Fibroblast of skin of right quadriceps (primary cell): ENCODE measurements at places on chromosomes 3 and 15.

DNA sequence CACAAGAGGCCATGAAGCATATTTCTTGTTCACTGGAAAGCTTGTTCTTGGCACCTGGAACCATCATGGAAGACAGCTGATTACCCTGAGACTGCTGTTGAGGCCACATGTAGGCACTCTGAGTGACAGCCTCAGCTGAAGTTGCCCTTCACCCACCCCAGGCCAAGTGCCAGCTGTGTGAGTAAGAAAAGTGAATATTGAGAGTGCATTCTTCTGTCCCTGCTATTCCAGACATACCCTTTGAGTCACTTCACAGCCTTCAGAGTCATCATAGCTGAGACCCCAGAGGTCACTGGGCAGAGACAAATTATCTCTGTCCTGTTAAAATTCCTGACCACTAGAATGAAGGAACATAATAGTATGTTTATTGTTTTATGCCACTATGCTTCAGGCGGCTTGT lies 79.6 kb downstream of the NFKBIZ start:
- DNase-seq = peak; percentile 60

DNA sequence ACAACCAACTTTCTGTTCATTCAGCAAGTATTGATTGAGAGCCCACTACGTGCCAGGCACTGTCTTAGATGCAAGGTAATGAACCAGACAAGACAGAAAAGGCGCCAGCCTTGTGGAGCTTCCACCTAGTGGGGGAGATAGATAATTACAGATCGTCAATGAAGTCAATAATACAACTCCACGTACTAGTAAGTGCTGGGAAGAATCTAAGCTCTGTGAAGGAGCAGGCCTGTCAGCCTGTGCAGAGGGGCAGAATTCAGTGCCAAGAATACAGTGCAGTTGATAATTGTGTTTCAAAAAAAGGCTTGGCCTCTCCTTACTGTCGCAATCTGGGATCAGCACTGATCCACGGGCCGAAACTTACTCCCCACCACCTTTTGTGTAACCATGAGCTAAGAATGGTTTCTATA lies 186.3 kb downstream of the FEZF2 start:
- DNase-seq = peak; percentile 21

DNA sequence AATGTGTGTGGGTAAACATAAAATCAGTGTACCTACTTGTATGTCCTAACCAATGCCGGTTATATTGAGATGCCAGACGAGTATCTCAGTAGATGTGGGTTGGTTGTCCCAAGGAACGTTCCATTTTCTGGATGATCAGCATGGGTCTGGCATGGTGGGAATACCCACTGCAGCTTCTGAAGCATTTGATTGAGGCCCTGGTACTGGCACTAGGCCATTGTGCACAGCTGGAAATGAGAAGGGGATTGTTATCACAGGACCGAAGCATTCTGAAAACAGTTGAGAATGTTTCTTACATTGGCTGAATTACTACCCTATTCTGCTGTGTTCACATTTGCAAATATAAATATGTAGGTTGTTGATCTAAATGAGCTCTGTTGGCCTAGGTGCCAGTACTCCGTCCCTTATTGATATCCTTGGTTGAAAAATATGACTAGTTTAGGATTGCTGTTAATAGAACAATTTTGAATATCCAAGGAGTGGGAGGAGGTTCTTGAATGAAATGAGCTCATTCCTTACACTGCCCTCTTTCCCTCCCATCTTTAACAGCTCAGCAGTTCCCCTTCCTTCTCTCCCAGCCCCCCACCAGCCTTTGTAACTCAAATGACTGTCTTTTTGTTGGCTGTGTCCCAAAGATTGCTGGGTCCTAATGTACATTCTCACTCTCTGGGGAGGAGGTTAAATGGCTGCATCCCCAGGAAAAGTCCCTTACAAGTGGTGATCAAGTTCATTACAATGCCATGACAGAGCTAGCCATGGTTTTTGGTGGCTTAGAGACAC lies 293.3 kb upstream of the TPM1 start:
- peak; percentile 67 for DNase-seq

GRCh38 chr3:70800951-70801350 lies 488.5 kb upstream of the MDFIC2 start:
- DNase-seq = no peak

- DNase-seq = no peak
Observed at GRCh38 chr3:50587373-50587772, 18.1 kb downstream of the HEMK1 start.

DNA sequence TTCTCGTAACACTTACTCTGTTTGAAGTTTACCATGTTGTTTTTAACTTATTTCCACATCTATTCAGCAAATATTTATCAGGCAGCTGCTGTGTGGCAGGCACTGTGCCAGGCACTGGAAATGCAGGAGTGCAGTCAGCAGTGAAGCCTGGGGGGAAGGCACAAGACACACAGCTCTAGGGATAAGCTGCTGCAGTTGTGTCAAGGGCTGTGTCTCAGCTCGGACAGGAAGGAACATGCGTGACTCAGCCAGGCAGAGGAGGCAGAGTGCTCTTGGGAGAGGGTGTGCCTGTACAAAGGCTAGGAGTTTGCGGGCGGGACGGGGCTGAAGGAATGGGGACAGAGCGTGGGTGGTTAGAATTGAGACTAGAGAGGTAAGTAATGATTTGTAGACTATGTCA lies 24.7 kb downstream of the LYSMD4 start:
- DNase-seq = peak; percentile 70

GRCh38 chr3:42013691-42014457 lies 52.0 kb upstream of the ULK4 start:
- no peak for DNase-seq

GRCh38 chr3:63471781-63472180 lies 180.7 kb upstream of the SNTN start:
- DNase-seq = no peak

GRCh38 chr3:156782921-156783320 lies 43.2 kb upstream of the LEKR1 start:
- DNase-seq = no peak

- DNase-seq = no peak
Observed at GRCh38 chr3:151504606-151505005, 43.7 kb upstream of the IGSF10 start.

- DNase-seq = peak; percentile 21
Observed at GRCh38 chr15:42059661-42060476, 34.5 kb downstream of the PLA2G4D start.

DNA sequence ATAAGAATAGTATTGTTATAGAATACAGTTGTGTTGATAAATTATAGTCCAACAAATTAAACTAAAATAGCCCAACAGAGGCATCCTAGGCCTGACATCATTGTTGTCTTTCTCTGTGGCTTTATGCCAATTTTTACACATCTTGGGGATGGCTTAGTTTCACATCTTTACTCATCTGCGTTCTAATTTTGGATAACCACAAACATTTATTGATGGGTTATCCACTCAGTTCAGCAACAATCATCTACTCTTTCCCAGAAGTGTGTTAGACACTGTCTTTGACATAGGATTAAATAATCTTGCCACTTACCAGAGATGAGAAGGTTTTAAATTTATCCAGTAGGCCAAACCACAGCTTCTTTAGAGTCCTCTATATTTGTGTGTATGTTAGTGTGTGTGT lies 120.8 kb upstream of the PHLDB2 start:
- DNase-seq = peak; percentile 68

GRCh38 chr3:108359011-108359410 lies 62.7 kb downstream of the HHLA2 start:
- no peak for DNase-seq

- DNase-seq = no peak
Observed at GRCh38 chr3:22101351-22101750, 350.3 kb upstream of the ZNF385D start.

- DNase-seq = peak; percentile 65
Observed at GRCh38 chr3:195187609-195188425, 83.1 kb downstream of the XXYLT1 start.

DNA sequence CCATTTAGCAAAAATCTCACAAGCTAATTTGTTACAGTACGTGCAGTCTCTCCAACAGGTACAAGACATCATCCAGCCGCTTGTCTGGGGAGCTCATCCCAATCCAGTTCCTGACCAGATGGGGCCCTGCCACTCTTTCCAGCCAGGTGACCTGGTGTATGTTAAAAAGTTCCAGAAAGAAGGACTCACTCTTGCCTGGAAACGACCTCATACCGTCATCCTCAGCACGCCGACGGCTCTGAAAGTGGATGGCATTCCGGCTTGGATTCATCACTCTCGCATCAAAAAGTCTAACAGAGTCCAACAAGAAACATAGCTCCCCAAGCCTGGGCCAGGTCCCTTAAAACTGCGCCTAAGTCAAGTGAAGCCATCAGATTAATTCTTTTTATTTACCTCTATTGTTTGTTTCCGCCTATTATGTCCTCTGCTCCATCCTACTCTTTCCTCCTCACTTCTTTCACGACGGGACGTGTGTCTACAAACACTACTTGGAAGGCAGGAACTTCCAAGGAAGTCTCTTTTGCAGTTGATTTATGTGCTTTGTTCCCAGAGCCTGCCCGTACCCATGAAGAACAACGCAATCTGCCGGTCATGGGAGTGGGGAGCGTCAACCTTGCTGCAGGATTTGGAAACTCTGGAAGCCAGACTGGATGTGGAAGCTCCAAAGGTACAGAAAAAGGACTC lies 37.5 kb downstream of the ZBTB11 start:
- no peak for DNase-seq

DNA sequence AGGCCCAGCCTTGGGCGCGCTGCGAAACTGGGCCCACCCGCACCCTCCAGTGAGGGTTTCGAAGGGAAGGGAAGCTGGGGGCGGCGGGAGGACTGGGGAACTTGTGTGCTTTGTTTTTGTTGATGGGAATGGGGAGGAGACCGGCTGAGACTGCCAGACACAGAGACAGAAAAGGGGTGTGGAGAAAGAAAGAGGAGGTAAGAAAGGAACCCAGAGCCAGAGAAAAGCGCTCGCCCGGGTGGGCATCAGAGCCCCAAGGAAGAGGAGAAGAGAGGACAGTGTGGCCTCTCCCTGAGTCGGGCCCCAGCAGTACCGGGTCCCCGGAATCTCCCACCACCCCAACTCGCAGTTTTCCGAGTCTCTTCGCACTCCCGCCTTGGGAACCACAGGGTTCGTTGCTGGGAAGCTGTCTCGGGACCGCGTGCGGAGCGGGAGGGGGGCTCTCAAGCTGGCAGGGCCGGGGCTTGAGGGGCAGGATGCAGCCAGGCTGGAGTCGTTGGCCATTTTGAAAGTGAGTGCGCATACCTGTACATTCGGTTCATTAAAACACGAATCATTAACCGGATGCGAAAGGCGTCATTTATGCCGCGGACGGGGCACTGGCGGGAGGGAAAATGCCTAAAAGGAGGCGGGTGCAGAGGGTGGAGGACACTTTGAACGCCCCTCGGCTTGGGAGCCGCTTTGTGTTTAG lies 3.1 kb downstream of the SKOR1 start:
- DNase-seq = no peak

DNA sequence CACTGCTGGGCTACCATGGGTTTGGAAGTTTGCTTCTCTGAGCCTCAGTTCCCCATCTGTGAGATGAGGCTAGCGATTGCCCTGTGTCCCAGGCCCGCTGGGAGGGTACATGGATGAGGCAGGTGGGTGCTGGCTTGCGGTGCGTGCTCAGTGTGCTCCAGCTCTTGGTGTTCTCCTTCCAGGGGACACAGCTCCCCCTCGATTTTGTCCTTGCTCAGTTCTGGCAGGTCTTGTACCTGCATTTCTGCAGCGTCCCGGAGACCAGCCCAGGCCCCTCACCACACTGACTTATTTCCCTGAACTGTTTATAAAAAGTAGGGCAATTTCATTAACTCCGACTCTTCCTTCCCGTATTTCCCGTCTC lies 95.4 kb downstream of the TBC1D2B start:
- no peak for DNase-seq

GRCh38 chr3:154981201-154981600 lies 98.9 kb upstream of the MME start:
- DNase-seq = peak; percentile 64

DNA sequence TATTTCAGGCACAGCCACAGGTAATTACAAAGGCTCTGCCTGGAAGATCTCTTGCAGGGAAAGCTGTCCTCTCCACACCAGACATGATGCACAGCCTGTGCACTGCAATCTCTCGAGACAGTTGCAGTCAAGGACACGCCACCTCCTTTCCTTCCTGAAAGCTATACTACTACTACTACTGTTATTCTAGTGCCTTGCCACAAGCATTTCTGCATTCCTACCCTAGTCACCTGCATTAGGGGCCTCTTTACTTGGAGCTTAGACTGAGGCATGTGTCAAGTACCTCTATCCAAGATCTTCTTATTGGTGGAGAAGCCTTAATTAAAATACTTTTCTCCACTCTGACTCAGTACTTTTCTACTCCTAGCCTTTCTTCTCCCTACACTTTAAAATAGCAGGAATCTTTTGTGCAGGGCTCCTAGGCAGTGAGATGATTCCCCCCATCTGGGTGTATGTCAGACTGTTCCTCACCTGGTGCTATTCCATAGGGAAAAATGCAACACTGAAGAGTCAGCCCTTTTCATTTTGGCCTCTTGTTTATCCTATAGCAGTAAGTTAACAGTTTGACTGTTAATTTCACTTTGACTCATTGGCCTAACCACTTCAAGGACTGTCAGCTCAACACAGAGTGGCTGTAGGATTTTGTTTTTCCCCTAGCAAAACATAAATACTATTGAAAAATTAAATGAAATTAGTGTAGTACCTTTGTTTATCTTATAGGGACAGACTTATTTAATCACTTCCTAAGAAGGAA lies 78.9 kb downstream of the ESYT3 start:
- no peak for DNase-seq

- DNase-seq = peak; percentile 79
Observed at GRCh38 chr3:1190569-1190968, 97.7 kb downstream of the CNTN6 start.

GRCh38 chr15:68230157-68231100 lies 901 bp upstream of the CLN6 start:
- peak; percentile 6 for DNase-seq

DNA sequence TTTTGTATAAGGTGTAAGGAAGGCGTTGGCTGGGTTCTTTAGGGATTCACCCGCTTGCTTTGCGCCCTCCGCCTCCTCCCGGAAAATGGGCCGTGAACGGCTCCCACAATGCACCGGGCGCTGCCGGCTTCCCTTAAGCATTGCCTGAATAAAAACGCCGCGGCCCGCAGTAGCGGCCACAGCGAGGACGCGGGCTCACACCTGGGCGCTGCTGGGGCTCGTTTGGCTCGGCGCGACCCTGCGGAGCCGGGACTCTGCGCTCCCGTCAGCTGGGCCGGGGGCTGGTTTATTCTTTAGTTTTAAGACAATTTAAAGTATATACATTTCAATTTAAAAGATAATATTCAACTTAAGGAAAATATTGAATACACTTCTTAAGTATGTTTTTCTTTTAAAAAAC lies 343.5 kb upstream of the RGMA start:
- DNase-seq = no peak

DNA sequence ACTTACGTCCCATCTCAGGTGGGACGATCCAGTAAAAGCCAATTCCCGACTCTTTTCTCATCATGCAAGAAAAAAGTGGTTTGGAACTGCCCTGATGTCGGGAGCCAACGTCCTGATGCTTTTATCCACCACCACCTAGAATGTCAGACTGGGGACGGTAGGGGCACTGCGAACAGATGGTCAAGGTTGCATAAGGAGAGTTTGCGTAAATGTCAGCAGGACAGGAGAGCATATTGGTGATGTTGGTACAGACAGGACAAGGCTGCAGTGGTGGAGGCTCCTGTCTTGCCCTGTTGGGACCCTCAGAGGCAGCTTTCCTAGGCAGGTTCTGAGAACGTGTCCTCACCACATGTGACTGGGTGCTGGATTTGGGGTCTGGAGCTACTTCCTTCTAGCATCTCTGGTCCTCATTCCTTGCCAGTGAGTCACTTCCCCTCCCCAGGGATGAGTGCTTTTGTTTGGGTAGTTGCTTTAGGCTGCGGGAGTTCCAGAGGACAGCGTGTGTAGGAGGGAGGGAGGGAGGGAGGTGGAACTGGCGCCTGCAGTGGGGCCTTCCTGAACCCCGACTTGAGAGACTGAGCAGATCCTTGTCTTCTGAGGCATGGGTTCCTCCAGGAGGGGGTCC lies 21.0 kb downstream of the THSD4 start:
- DNase-seq = peak; percentile 93
